T-helper 2 cell (primary cell): ENCODE measurements at places on chromosomes 5 and 9.

- no peak for DNase-seq
These were observed 585.5 kb upstream of the ITGA1 start for GRCh38 chr5:52202256-52202655.

- DNase-seq, result no peak
These were observed 10.2 kb downstream of the KCNIP1 start for GRCh38 chr5:170513856-170514525.

- no peak for DNase-seq
These were observed 130.1 kb upstream of the TLR4 start for GRCh38 chr9:117574099-117574498.

- DNase-seq, result no peak
These were observed 517.2 kb upstream of the CDH6 start for GRCh38 chr5:30676223-30676840.

DNA sequence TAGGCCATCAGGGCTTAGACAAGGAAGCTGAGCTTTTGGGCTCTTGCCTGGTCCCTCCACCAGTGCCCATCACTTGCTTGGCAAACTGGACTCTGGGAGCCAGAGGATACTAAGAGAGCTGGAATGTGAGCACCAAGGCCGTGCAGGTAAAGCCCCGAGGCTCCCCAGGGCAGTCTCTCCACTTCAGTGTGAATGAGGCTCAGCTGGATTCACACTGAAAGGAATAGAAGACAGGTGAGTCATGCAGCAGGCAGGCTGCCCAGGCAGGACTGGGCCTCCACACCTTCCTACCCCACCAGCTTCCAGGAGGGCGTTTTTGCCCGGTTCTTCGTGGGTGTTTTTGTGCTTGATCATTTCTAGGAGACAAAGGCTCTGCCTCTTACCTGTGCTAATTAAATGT, 7.3 kb upstream of the CTSV start:
- DNase-seq, result no peak

GRCh38 chr9:110213413-110214044, 5.6 kb upstream of the C9orf152 start:
- DNase-seq, result no peak

DNA sequence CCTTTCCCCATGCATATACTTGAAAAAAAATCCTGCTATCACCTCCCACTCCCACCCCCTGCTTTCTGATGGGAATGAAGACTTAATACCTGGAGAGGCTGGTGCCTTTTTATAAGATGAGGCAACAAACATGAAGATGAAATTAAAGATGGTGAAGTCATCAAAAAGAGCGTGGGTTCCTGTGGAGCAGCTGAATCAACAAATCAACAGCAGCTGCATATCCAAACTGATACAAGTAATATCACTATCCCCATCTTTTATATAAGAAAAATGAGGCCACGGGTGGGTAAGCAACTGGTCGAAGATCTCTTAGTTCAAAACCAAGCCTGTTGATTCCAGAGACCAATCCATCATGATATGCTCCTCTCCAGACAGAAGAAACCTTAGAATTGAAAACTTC, 268.5 kb downstream of the ENC1 start:
- no peak for DNase-seq

- no peak for DNase-seq
These were observed 26.3 kb upstream of the ISCA1 start for GRCh38 chr9:86308687-86309086.

GRCh38 chr5:103487218-103487617, 75.4 kb downstream of the NUDT12 start:
- DNase-seq, result no peak

GRCh38 chr9:29078063-29078666, 1504.9 kb upstream of the C9orf72 start:
- no peak for DNase-seq

DNA sequence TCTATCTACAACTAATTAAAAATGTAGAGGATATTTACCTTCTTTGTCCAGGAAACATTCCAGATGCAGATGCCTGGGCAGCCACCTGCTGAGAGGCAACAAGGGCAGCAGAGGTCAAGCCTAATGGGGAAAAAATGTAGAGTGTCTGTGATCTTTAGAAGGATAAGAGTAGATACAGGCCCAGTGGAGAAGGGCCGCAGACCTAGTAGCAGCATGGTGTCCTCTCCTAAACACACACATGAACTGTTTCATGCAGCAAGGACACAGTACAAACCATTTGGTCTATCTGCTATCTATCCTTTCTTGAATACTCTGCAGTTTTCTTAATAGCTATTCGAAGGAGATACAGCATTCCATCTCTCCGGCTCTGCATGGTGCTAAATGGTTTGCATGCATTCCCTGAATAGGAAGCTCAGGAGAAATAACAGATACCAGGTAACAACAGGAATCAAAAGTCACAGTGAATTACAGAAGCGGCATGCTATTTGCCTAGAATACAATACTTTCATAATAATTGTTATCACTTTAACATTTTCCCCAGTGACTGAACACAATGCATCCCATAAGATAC, 107.3 kb downstream of the ZNF608 start:
- no peak for DNase-seq

- no peak for DNase-seq
These were observed 192.7 kb upstream of the SGCD start for GRCh38 chr5:156134216-156134615.

DNA sequence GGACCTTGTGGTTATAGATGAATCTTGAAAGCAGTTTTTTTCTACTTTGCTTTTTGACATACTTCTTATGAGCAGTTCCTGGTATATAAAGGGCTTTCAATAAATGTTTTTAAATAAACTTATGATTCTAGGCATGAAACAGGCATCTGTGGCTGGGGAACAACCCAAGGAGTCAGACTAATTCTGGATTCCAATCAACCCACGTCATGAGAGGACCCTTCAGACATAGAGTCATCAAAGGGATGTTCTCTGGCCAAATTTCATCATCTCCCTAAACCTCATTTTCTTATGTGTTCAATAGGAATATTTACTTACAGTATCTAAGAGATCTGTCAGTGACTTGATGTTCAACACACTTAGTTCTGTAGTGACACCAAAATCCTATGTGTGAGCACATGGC, 243.8 kb upstream of the ZNF462 start:
- DNase-seq, result no peak

GRCh38 chr5:177444106-177445051, 2.2 kb upstream of the PRR7 start:
- peak; percentile 56 for DNase-seq

DNA sequence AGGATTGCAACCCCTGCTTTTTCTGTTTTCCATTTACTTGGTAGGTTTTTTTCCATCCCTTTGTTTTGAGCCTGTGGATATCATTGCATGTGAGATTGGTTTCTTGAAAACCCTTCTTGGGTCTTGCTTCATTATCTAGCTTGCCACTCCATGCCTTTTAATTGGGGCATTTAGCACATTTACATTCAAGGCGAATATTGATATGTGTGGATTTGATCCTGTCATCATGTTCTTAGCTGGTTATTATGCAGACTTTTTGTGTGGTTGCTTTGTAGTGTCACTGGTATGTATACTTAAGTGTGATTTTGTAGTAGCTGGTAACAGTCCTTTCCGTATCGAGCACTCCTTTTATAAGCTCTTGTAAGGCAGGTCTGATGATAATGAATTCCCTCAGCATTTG, 26.5 kb downstream of the LOX start:
- no peak for DNase-seq

- no peak for DNase-seq
These were observed 20.7 kb downstream of the ACTL7B start for GRCh38 chr9:108834959-108835665.

- no peak for DNase-seq
These were observed 171.0 kb downstream of the MSX2 start for GRCh38 chr5:174895360-174895759.
